ENCODE measurements at places on chromosomes 2 and 18. TPM values are rescaled to one million over a fixed set of nuclear protein-coding genes. Genes with fewer than 3 reads are reported as not detected.

The AAMP gene
- 140 TPM for total RNA-seq

The RAD51AP2 gene
- 0.24 TPM for total RNA-seq

The FSHR gene
- 0.20 TPM for total RNA-seq

The SGPP2 gene
- total RNA-seq = 1.8 TPM

The ZNF521 gene
- total RNA-seq = 13.3 TPM

The NTSR2 gene
- total RNA-seq = not detected

The LOXL3 gene
- total RNA-seq = 13.3 TPM

The HOXD9 gene
- total RNA-seq = 2.9 TPM

The CCDC141 gene
- total RNA-seq = 5.0 TPM

The SKA1 gene
- total RNA-seq = 5.5 TPM

The LDLRAD4 gene
- 15.1 TPM for total RNA-seq

The C1QL2 gene
- 4.9 TPM for total RNA-seq

The PSMA8 gene
- not detected for total RNA-seq

The IL1F10 gene
- total RNA-seq = not detected

The MATN3 gene
- total RNA-seq = 3.5 TPM

The AKAIN1 gene
- not detected for total RNA-seq

The C2orf81 gene
- 0.32 TPM for total RNA-seq

The ITGB6 gene
- 41.1 TPM for total RNA-seq

The IGFBP2 gene
- total RNA-seq = 163 TPM

The TPO gene
- not detected for total RNA-seq

The CNRIP1 gene
- total RNA-seq = 5.8 TPM
